ENCODE measurements at places on chromosomes 11 and 22.

GRCh38 chr11:40162901-40163883, 1296.3 kb downstream of the LRRC4C start:
- no peak for DNase-seq

DNA sequence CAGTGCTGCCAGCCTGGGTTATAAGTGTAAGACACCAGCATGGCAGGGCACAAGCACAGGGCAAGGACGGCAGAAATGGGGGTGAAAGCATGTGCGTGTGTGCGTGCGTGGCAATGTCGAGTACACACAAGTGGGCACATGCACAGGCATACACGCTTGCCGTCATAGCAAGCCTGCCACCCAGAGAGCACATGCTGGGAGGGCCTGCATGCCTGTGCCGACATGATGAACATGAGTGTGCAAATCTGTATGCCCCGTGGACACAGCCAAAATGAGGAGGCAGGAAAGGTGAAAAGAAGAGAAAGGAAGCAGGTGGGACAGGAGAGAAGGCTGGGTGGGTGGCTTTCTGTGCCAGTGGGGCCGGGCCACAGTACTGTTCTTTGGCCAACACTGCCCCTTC, 62.9 kb downstream of the NECTIN1 start:
- DNase-seq = no peak

GRCh38 chr11:68355471-68355870, 43.1 kb downstream of the LRP5 start:
- DNase-seq = no peak

DNA sequence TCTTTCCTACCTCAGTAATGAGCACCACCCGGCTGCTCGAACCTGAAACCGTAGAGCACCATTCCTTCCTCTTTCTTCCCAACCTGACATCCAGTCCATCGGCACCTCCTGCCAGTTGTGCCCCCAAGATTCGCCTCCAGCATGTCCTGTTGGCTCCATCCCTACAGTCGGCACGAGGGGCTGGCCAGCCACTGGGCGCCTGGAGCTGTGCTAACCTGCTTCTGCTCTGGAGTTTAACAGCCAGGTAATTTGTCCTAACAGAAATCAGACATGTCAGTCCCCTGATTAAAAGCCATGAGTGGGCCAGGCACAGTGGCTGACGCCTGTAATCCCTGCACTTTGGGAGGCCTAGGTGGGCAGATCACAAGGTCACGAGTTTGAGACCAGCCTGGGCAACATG, 16.8 kb downstream of the FDX1 start:
- no peak for DNase-seq

DNA sequence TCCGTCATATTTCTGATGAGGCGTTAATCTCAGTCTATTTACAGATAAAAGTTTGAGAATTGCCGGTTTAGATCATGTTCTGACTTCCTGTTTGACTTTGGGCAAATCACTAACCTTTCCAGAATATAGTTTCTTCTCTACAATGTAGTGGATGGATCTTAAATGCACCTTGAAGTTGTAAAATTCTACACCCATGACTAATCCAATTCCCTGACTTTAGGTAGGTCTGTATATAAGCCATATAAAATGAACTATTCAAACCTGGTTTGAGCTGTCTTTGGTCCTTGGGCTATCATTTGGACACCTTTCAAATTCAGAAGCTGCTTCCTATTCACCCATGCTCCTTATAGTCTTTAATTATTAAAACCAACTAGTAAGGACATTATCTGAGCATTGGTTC, 52.2 kb upstream of the BLID start:
- DNase-seq = no peak

DNA sequence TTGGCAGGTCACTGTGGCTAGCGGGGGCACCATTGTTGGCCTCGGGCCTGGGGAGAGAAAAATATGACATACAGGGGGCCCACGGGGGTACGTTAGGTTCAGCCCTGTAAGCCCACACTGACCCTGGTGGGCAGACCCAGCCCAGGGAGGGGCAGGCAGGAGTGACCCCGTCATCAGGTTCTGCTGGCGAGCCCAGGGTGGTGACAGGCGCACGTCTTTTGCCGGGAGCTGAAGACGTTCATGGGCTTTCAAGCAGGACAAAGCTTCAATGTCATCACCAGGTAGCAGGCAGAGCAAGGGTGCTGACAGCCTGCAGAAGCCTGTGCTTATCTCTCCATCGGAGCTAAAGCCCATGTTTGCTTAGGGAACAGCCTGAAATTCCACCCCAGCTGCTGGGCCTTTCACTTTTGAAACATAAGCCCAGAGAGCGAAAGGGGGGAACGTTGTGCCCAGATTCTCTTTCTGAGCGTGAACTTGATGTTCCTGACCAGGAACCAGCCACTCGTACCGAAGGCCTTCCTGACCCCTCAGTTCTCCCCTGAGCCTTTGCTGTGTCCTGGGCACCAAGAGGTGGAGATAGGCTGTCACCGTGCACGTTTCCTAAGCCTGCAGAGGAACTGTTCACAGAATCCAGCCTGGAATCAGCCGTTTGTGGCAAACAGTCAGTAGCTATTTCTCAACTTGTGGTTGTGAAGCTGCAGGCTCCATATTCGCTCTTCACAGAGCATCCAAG, 74.0 kb upstream of the ATXN10 start:
- no peak for DNase-seq

- DNase-seq = no peak
These were observed 29.5 kb downstream of the KCNJ1 start for GRCh38 chr11:128837627-128838026.

- no peak for DNase-seq
These were observed 188.0 kb downstream of the MAML2 start for GRCh38 chr11:96154802-96155520.

DNA sequence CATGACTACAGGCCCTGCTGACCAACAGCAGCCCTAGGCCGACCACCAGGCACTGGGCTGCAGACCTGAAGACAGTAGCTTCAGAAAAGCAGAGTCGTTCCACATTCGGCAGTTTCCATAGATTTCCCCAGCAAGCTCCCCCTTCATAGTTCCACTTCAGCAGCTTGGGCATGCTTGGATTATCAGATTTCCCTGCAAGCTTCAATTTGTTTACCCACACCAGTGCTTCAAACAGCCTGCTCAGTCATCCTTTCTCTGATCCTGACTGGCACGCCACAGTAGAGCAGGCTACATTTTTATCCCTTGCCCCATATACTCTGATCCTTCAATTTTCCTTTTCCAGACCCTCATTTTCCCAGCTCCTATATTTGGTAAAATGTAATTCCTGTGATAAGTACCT, 51.1 kb upstream of the CFAP300 start:
- DNase-seq = no peak

GRCh38 chr11:46692450-46692849, 8.0 kb downstream of the ARHGAP1 start:
- no peak for DNase-seq

- DNase-seq = no peak
These were observed 32.1 kb downstream of the DAGLA start for GRCh38 chr11:61712314-61712713.

GRCh38 chr11:45924927-45925326, 2.5 kb downstream of the LARGE2 start:
- no peak for DNase-seq

GRCh38 chr11:9765320-9766101, 101.6 kb downstream of the SWAP70 start:
- DNase-seq = no peak

- no peak for DNase-seq
These were observed 4.3 kb upstream of the LMO1 start for GRCh38 chr11:8267831-8268529.

GRCh38 chr11:96101146-96101545, 177.2 kb upstream of the MTMR2 start:
- DNase-seq = no peak

DNA sequence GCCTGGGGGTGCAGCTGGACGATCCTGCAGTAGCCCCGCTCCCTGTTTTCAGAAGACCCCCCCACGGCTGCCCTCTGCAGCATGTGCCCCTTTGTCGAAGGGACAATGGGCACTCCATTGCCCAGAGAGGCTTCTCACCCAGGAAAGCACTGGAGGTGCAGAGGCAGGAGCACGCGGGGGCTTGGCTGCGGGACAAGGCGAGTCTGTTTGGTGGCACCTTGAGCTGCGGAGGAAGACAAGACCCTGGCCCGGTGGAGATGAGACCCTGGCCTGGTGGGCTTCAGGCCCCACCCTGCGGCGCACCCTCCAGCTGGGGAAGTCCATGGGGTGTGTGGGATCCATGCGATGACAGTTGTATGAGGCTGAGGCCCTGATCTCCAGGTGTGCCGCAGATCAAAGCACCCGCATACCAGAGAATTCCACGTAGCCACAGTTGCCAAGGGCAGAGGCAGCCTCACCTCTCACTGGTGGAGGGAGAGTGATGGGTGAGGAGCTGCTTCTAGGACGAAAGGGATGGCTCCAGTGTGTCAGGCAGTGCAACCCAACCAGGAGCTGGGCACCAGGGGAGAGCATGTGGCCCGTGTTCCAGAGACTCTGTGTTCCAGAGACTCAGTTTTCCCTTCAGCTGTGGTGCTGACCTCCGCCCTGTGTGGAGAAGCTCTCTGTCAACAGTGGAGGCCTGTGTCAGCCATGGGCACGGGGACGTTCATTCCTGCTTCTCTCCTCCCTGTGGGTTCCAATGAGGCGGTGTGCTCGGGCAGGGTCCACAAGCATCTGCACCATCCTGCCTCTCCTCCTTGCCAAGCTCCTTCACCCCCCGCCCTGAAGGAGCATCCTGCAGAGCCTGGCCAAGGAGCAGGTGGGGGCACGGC, 10.0 kb downstream of the TBX1 start:
- no peak for DNase-seq

- DNase-seq = no peak
These were observed 306.8 kb downstream of the MN1 start for GRCh38 chr22:27494785-27495184.

- DNase-seq = no peak
These were observed 33.2 kb downstream of the LRRC74B start for GRCh38 chr22:21078916-21079315.

Data from AML-193 (cell line).